ENCODE measurements at places on chromosomes 1 and 21.
A peak's percentile ranks its signal among the peaks of the same experiment; 100 is the strongest.

GRCh38 chr21:39705849-39706248 is 39.1 kb upstream of the IGSF5 start:
- DNase-seq: no peak

- no peak for DNase-seq
Observed at GRCh38 chr1:8661185-8662110, 156.0 kb downstream of the RERE start.

- no peak for DNase-seq
Observed at GRCh38 chr1:186295980-186296379, 79.1 kb downstream of the TPR start.

DNA sequence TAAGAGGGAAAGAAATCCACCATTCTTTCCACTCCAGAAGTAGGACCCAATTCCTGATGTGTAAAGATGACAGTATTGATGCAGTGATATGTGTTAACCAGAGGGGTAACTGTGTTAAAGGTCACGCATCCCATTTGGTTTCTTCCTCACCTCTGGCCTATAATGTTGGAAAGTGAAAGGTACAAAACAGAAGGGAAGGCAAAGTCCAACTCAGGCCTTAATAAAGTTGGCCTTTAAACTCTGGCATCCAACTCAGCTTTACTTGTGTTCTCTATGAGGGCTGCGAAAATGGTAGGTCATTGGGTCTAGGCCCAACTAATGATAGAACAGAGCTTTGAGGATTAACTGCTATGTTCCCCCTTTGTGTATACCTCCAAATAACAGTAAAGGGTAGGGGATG is 17.9 kb downstream of the CYP2J2 start:
- no peak for DNase-seq

- DNase-seq: no peak
Observed at GRCh38 chr1:94382201-94382600, 36.0 kb upstream of the ABCD3 start.

- DNase-seq: peak; percentile 23
Observed at GRCh38 chr1:103457886-103458455, 67.5 kb upstream of the RNPC3 start.

- DNase-seq: no peak
Observed at GRCh38 chr1:166432655-166433054, 265.9 kb upstream of the FAM78B start.

DNA sequence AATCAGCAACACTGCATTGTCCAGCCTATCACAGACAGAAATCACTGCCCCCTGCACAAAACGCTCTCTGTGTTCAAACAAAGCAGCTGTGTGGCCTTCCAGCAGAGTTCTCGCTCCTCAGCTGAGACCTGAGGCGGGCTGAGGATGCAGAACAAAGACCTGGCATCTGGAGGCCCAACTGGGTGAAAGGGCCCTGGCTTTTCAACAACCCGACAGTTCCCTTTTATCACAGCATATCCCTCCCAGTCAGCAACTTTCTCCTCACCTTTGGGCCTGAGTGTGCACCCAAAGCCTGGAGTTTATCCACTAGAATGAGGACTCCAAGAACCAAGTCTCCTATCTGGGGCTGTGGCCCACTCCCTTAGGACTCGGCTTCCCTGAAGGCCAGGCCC is 42.6 kb upstream of the A3GALT2 start:
- DNase-seq: no peak

GRCh38 chr1:242004751-242005495 is 6.0 kb upstream of the MAP1LC3C start:
- DNase-seq: no peak

DNA sequence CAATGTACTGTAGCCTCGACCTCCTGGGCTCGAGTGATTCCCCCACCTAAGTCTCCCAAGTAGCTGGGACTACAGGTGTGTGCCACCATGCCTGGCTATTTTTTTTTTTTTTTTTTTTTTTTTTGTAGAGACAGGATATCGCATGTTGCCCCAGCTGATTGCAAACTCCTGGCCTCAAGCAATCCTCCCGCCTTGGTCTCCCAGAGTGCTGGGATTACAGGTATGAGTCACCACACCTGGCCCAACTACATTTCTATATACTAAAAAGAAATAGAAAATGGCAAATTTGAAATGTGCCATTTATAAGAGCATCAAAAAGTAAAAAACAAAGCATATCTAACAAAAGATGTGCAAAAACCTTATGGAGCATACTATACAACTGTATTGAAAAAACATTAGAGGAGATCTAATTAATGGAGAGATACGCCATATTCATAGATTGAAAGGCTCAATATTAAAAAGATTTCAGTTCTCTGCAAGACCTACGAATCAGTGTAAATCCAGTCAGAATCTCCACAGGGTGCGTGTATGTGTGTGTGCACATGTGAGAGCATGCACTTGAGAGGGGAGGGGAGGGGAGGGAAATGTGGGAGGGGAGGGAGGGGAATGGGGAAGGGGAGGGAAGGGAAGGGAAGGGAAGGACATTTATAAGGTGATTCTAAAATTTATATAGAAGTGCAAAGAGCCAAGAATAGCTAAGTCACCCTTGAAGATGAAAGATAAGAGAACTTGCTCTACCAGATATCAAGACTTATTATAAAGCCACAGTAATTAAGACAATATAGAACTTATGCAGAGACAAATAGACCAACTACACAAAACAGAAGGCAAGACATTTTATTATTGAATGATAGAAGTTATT is 15.5 kb upstream of the PADI4 start:
- no peak for DNase-seq

DNA sequence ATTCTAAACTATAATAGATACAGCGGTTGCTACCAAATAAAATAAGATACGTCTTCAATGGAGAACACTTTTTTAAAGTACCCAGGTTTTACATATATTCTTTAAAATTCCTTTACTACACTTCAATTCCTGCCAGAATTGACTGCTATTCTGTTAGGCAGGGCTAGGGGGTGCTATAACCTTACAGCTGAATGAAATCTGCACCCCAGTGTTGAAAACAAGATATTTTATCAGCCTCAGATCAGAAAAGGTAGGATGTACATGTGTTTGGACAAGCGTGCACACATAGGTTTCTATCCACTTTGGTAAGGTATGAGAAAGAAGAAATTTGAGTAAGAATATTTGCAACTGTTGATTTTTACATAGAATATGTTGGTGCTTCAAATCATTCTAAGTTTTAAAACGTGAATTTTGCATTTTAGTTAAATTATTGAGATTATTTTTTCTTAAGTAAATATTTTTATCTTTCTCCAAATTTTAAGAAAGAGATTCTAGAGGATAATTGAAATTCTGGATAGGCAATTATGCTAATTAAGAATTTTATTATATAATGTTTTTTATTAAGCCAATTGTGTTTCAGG is 490.8 kb upstream of the ADGRL4 start:
- peak; percentile 8 for DNase-seq

DNA sequence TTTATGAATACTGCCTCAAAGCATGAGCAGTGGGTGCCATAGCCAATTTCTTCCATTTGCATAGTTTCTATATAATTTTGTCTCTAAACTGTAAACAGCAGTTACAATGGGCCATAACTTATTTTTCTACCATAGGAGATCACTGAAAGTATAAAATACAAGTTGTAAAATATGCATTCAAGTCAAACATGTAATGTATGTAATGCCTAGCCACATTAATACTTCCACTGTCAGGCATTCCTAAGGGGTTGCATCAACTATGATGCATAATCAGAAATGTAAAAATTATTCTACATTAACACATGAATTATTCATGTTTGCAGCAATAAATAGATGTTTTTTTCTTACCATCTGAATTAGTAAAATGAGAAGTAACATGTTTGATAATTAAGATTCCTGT is 560.3 kb upstream of the ZP4 start:
- DNase-seq: no peak

DNA sequence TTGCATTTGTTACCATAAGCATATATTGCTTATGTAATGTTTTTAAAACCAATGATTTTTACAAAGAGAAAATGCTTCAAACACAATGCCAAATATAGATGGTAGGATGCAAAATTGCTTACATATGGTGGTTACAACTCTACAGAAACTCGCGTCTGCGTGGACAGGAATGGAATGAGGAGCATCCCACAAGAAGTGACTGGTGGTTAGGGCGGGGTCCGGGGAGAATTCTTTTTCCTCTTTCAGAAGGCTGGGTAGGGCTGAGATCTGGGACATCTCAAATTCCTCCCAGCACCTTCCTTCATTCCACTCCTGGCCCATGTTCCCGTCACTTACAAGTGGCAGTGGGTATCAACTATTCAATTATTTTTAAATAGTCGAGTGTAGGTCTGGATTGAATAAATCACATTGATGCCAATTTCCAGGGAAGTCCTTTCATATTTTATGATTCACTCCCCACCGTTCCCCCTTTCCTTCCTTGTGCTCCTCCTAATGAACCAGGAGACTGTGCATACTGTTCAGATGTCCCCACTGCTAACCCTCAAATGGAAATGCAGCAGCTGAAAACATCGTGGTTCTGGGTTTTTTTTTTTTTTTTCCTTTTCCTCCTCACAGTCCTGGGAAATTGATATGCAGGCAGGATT is 174.5 kb upstream of the POU3F1 start:
- no peak for DNase-seq

- DNase-seq: no peak
Observed at GRCh38 chr1:101474039-101474665, 237.3 kb downstream of the S1PR1 start.

DNA sequence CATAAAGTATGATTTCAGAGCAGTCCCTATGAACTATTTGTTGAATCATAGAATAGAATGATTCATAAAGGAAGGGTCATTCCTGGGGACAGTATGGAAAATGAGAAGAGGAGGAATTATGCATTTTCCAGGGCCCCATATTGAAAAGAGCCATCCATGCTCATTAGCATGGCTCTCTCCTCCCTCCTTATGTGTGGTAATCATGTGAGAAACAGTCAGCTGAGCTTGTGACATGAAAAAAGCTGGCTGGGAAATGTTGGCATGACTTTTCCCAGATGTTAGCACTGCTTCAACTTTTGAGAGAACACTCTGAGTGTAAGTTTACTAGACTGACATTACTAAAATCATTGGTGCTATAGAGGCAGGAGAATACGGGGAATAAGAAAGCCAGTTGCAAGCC is 16.1 kb downstream of the TRIM67 start:
- no peak for DNase-seq

GRCh38 chr1:207810606-207811295 is 58.9 kb downstream of the CD46 start:
- DNase-seq: no peak

DNA sequence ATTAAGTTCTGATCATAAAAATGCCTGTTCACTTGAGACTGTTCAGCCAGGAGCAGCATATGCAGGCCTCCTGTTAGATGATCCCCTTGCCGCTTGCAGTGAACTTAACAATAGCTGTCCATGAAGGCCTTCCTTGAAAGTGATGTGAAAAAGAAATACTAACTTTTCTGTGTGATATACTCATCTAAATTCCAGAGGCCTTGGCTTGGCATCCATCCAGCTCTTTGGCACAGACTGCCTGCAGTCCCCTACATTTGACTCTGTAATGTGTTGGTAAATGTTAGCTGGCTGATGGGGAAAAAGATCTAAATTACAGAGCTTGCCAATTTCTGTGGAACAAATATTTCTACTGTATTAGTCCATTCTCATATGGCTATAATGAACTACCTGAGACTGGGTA is 73.7 kb downstream of the KCNK2 start:
- no peak for DNase-seq

DNA sequence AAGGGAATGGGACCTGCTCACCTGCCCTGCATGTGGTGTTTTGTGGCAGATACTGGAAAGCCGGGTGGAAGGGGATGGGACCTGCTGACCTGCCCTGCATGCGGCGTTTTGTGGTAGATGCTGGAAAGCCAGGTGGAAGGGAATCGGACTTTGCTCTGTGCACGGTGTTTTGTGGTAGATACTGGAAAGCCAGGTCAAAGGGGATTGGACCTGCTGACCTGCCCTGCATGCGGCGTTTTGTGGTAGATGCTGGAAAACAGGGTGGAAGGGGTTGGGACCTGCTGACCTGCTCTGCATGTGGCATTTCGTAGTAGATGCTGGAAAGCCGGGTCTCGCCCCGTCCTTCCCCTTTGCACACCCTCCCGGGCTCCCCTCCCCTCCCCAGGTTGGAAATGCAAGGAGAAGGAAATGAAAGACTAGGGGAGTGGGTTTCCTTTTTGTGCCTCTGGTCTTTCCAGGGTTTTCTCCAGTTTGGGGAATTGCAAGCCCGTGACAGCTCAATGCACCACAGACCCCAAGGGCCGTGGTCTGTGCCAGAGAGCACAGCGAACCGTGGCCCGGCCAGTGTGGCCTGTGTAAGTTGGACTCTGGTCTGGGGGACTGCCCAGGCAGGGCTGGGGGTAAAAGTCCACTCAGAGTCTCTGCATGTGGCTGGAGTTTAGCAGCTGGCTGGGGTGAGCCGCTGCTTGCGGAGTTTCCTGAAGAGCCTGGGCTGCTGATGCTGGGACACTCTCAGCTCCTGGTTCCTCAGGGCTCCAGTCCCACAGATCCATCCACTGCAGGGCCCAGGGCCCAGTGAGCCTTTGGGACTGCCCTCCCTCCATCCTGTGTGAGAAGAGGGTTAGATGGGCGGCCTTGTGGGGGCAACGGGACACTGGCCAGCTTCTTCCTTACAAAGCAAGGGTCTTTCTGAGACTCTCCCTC is 105.5 kb downstream of the CRYAA start:
- DNase-seq: no peak

DNA sequence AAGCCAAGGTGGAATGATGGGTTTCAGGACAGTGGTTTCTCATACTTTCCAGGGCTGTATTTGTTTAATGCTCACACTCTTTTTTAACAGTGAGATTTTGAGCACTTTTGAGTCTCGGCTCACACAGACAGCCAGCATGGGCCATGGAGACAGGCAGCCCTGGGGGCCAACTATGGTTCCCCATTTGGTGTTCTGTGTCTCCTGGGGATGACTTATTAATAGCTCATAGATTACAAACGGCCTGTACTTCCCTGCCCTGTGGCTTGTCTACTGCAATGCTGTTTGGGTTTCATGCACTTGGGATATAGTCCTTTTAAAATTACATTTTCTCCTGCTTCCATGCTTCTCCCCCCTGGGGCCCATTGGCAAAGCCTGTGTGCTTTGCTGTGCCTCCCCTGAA is 178.3 kb downstream of the KCNJ6 start:
- DNase-seq: no peak

GRCh38 chr1:9281908-9282695 is 10.6 kb upstream of the SPSB1 start:
- no peak for DNase-seq

- no peak for DNase-seq
Observed at GRCh38 chr1:185427264-185427663, 110.2 kb upstream of the IVNS1ABP start.

DNA sequence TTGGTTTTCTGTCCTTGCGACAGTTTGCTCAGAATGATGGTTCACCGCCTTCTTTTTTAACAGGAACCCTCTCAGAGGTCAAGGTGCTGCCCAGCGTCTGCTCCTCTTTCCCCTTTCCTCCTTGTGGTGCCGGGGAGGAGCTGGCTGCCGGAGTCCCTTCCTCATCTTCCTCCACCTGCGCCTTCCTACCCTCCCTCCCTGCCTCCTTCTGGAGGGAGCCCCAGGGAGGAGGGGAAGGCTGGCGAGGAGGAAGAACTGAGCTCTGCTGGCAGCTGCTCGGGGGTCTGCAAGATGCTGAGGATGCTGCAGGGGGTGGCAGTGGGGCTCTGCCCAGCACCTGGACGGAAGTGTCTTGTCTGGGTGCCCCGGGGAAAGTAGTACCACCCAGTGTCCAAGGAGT is 31.2 kb downstream of the BACE2 start:
- no peak for DNase-seq
